T-helper 17 cell (primary cell): ENCODE measurements at places on chromosomes 16 and 17.

DNA sequence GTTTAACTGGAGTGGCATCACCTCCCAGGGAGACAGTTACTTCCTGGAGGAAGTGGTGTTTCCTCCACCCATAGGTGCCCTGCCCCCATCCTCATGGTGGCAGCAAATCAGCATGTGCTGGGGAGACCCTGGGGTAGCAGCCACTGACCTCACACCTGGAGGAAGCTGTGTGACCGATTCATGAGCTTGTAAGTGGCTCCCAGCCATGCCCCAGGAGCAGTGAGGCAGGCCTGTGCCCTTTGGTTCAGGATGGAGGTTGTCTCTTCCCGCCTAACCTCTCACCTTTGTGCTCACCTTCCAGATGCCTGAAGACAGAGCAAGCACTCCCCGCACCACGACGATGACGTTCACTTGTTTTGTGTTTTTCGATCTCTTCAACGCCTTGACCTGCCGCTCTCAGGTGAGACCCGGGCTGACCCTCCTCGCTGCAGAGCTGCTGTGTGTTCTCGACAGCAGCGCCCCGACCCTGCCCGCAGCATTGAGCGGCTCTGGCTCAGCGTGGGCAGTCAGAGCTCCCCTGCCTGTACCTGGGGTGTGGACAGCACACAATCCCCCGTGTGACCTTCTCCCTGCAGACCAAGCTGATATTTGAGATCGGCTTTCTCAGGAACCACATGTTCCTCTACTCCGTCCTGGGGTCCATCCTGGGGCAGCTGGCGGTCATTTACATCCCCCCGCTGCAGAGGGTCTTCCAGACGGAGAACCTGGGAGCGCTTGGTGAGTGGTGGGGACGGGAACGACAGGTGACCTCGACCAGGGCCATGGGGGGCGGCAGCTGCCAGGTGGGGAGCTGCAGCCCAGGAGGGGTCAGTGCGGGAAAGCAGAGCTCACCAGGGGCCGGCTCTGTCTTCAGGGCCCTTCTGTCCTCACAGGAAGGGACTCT, 42.8 kb downstream of the MEAK7 start:
- no peak for DNase-seq

GRCh38 chr16:89706518-89707260, 5.2 kb upstream of the SPATA2L start:
- no peak for DNase-seq

GRCh38 chr17:66850692-66851091, 15.8 kb downstream of the CACNG5 start:
- DNase-seq, result no peak

DNA sequence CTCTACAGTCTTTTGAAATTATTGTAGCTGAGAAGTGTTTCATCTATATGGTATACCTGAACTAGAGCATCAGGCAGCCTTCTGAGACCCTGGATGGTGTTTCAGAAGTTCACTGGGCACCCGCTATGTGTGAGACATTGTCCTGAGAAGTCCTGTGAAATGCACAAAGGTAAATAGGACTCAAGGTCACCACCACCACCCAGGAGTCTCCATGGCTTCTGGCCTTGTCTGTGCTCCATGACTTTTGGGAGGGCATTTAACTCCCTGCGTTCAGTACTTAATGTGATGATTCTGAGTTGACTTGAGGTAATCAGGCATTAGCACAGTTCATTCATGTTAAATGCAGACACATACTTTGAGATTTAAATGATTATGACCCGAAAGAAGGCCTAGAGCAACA, 1.1 kb downstream of the MLYCD start:
- DNase-seq, result no peak

DNA sequence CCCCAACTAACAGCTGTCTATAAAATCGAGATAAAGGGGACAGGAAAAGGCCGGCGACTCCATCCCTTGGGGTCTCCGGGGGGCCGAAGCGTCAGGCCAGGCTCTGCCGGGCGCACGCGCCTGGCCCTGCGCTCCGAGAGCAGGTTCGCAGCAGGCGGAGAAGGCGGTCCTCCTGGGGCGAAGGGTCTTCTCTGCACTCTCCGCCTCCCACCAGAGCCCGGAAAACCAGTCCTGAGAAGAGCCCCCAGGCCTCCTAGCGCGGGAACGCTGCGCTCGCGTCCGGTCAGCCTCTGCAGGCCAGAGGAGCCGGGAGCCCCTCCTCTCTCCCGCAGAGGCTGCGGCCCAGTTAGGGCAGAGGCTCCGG, 5.1 kb downstream of the FOXF1 start:
- DNase-seq, result no peak

DNA sequence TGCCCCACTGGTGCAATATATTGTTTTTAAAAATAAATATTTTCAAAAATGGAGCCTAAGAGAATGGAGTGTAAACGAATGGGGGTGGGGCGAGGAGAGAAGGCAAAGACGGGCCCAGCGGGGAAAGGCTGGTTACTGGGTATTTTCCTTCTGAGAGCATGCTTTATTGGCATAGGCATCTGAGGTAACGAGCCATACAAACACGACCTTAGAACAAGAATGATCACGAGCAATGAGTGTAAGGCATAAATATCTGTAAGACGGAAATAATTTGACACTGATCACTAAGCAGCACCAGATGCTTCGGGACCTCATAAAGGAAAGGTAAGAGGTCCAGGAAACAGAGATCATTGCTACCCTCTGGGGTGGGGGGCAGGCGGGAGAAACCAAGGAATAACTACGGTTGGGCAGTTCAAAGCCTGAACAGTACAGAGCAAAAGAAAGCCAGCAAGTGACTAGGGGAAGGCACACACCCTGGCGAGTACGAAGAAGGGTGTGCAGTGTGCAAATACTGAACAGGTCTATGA, 959 bp downstream of the SSH2 start:
- DNase-seq, result no peak

DNA sequence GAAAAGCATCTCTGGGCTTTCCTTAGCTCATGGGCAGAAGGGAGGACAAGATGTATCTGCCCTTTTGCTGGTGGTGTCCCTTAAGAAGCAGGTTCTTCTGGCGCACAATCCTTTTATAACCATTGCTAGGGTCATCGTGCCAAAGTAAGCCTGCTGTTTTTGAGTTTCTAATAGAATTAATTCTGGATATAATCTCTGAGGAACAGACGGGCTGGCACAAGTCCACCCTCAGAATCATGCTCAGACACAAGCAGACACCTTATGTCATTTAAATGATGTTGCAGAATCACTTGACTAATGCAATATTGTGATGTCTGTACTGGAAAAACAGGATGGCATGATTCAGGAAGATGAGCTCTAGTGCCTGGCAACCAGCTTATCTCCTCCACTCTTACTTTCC, 18.8 kb upstream of the MMD start:
- no peak for DNase-seq

- DNase-seq, result peak; percentile 46
These were observed 542 bp downstream of the KLHL36 start for GRCh38 chr16:84648595-84649510.

GRCh38 chr16:89071686-89072547, 21.7 kb upstream of the ACSF3 start:
- no peak for DNase-seq

GRCh38 chr17:21078016-21078780, 35.4 kb upstream of the USP22 start:
- no peak for DNase-seq

GRCh38 chr17:7294614-7295153, at the start of gene YBX2:
Gene YBX2 (minus strand): TSS chr17:7294639. CDS start chr17:7294500, 139 bp downstream.
- peak; percentile 76 for DNase-seq

- DNase-seq, result no peak
These were observed 76.3 kb downstream of the GAS7 start for GRCh38 chr17:10121971-10122707.

- DNase-seq, result no peak
These were observed 12.2 kb upstream of the MRPS23 start for GRCh38 chr17:57861790-57862693.

GRCh38 chr17:323181-323580, 29.4 kb downstream of the RPH3AL start:
- DNase-seq, result no peak

DNA sequence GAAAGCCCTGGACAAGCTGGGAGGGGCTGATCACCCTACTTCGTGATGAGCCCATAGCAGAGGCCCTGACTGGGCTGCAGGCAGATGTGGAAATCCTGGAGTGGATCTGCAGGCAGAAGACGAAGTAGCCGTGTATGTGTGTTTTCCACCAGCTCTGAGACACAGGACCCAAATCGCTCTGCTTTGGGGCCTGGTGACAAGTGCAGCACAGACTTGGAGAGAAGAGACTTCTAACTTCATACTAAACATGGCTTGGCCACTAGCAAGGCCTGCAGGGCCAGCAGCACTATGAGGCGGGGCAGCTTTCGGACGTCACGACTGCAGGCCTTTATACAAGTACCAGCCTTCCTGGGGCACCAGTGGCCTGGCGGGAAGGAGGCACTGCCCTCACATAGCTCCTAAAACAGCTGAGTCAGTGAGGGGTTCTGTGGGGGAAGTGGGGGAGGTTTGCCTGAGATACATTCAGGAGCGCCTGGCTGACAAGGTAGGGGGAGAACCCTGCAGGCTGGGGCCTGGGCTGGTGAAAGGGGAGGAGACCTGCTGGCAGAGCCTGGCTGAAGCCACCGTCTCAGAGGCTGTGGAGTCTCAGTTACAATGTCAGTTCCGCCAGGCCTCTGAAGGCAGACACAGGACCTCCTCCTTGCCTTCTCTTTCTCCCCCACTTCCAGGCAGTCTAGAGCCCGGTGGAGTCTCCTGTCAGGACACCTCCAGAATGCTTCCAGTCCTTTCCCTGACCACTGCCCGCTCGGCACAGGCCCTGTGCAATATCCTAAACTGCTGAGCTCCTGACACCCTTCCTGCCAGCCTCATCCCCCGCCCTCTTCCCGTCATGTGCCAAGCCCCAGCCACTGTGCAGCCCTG, 73.4 kb downstream of the WSB1 start:
- no peak for DNase-seq

GRCh38 chr16:79272141-79272577, 328.4 kb downstream of the MAF start:
- peak; percentile 54 for DNase-seq

GRCh38 chr17:49292901-49293300, 62.3 kb upstream of the PHOSPHO1 start:
- DNase-seq, result no peak

DNA sequence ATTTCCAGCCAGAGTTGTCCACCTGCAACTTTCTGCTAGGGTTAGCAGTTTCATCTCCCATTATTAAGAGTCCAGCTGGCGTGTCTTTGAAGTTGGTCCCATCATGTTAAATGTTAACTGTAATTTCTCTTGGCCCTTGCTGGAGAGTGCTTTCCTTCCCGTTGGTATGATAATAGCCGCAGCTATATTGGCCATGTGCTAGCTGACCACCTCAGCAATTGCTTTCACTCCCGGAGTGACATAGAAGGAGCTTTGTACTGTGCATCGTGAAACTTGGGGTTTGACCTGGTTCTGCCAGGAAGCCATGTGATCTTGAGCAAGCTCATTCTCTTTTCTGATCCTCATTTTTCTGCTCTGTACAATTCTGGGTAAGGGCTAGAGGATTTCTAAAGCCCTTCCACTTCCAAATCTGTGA, 81.0 kb upstream of the TBX2 start:
- DNase-seq, result no peak

DNA sequence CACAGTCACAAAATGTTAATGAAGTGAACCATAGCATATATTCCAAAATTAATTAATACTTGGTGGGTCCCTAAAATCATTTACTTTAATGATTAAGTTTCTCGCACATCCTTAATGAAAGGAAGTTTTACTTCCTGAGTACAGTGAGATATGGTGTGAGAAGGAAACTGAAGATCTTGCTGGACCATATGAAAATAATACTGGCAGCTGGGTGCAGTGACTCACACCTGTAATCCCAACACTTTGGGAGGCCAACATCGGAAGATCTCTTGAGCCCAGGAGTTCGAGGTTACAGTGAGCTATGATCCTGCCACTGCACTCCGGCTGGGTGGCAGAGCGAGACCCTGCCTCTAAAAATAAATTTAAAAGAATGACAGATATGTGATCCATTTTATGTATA, 62.5 kb downstream of the ABCA8 start:
- no peak for DNase-seq

- DNase-seq, result no peak
These were observed 3.3 kb downstream of the ZNF319 start for GRCh38 chr16:57997176-57997527.

GRCh38 chr17:7961421-7961820, 29.4 kb downstream of the CNTROB start:
- no peak for DNase-seq

GRCh38 chr17:72862276-72862999, 230.1 kb downstream of the SLC39A11 start:
- no peak for DNase-seq

- no peak for DNase-seq
These were observed 68.6 kb upstream of the MRTFB start for GRCh38 chr16:14002416-14002990.

DNA sequence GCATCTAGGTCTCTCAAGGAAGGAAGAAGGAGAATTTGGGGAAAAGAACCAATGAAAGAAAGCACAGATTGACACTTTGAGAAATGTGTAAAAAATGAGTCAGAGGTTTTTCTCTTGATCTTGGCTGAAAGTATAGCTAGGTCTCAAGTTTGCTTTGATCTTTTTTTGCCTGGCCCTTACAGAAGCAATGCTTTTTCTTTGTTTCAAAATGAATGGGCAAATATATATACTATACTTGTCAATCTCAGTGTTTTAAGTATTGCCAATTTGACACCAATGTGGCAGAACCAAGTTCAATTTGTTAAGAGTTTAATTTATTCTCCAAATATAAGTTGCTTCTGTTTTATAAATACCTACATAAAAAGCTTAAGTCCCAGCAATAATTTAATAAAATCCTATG, 119.6 kb downstream of the PPM1E start:
- DNase-seq, result no peak

- no peak for DNase-seq
These were observed 26.1 kb downstream of the SPG7 start for GRCh38 chr16:89534252-89534756.

- peak; percentile 61 for DNase-seq
These were observed 2.5 kb downstream of the CORO1A start for GRCh38 chr16:30185683-30186421.

DNA sequence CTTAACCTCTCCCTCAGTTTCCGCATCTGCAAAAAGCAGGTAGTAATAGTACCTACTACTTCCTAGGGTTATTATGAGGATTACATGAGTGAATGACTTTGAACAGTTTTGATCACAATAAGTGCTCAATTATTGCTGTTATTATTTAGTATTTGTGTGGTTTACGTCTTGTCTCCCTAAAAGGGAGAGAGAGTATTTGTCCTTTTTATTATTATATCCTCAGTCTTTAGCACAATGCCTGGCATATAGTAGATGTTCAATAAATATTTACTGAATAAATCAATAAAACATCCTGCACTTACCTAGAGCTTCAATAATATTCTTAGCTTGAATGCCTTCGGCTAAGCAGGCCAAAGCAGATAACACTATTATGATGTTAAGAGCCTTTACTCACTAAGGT, 160.0 kb downstream of the TANC2 start:
- no peak for DNase-seq

DNA sequence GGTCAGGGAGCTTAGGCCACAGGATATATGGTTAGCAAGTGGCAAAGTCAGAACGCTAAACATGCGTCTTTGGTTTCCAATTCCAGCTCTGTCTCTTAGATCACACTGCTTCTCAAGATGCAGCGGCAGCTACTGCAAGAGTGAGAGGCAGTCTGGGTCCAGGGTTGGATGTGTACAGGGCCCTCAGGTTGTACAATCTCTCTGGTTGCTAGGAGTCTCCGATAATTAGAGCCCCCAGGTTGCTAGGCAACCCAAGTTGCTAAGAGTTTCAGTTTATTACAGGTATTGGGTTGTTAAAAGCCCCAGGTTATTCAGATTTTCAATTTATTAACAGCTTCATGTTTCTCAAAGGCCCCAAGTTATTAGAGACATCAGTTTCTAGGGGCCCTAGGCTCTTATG, 15.5 kb upstream of the SPACA3 start:
- no peak for DNase-seq
